ENCODE measurements at places on chromosomes 6 and 20. TPM values are rescaled to one million over a fixed set of nuclear protein-coding genes. Genes with fewer than 3 reads are reported as not detected.

MAP1LC3A gene
- 16.6 TPM for total RNA-seq

ZNF165 gene
- total RNA-seq = 0.39 TPM

PI16 gene
- total RNA-seq = not detected

MAFB gene
- total RNA-seq = 8.0 TPM

NFATC2 gene
- 2.7 TPM for total RNA-seq

MOG gene
- total RNA-seq = not detected

LPA gene
- total RNA-seq = not detected

IRF4 gene
- under 0.01 TPM for total RNA-seq

KIF6 gene
- total RNA-seq = 0.13 TPM

NMBR gene
- not detected for total RNA-seq

RAD21L1 gene
- total RNA-seq = not detected

GJA1 gene
- 1,357 TPM for total RNA-seq

SYCP2L gene
- not detected for total RNA-seq

FRK gene
- 0.13 TPM for total RNA-seq

TPD52L1 gene
- 0.90 TPM for total RNA-seq

LAMA4 gene
- 497 TPM for total RNA-seq

GPSM3 gene
- total RNA-seq = 6.9 TPM

SLC16A10 gene
- total RNA-seq = under 0.01 TPM

PDYN gene
- total RNA-seq = not detected

SPATA25 gene
- total RNA-seq = 0.51 TPM

SAPCD1 gene
- 2.0 TPM for total RNA-seq

SNAI1 gene
- 1.0 TPM for total RNA-seq

SIRPB1 gene
- total RNA-seq = 1.3 TPM

GRCh38 chr6:142695016-142695415 is 250.0 kb downstream of the HIVEP2 start:
- DNase-seq = no peak

GRCh38 chr6:40760887-40761286 is 173.7 kb upstream of the LRFN2 start:
- DNase-seq = no peak

GRCh38 chr20:56417402-56417801 is 5.3 kb downstream of the CASS4 start:
- no peak for DNase-seq

- DNase-seq = peak; percentile 33
Measured at GRCh38 chr6:156687789-156688619, 89.2 kb upstream of the ARID1B start.

- no peak for DNase-seq
Measured at GRCh38 chr6:159224452-159224851, 55.3 kb downstream of the FNDC1 start.

GRCh38 chr6:52724406-52725121 is 38.7 kb downstream of the GSTA2 start:
- peak; percentile 55 for DNase-seq

DNA sequence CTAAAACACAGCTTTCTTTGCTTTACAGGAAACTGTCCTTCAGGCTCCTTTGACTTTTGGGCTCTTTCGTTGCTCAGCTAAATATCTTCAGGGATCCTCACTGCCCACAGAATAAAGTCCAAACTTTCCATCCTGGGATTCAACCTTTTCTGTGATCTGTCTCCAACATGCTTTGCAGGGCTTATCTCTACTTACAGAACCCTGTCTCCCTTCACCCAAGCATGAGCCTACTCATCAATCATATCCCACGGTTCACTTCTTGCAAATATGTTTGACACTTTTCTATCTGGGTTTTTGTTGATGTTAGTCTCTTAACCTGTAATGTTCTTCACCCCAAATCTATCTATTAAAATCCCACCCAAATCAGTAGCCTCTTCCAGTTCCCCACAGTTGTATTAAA is 327.3 kb upstream of the RNF24 start:
- no peak for DNase-seq

GRCh38 chr20:50855498-50856474 is 60.9 kb downstream of the BCAS4 start:
- no peak for DNase-seq

GRCh38 chr20:45945678-45946148 is 11.2 kb downstream of the PCIF1 start:
- no peak for DNase-seq

- no peak for DNase-seq
Measured at GRCh38 chr6:124984668-124985338, 22.6 kb downstream of the RNF217 start.

DNA sequence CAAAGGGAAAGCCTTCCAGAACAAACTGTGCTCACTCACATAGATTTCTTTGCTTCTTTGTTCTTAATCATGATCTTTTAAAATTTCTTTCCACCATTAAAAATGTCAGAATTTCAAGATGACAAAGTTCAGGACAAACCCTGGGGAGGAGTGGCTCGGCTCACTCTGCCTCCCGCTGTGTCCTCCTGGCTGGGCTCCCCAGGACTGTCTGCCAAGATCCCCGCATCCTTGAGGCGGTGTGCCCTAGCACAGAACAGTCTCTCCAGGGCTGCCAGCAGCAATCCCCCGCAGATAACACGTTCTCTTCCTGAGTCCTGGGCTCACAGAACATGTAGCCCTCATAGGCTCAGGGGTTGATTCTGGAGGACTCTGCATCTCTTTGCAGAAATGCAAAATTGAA is 98.4 kb upstream of the KCNG1 start:
- DNase-seq = no peak

DNA sequence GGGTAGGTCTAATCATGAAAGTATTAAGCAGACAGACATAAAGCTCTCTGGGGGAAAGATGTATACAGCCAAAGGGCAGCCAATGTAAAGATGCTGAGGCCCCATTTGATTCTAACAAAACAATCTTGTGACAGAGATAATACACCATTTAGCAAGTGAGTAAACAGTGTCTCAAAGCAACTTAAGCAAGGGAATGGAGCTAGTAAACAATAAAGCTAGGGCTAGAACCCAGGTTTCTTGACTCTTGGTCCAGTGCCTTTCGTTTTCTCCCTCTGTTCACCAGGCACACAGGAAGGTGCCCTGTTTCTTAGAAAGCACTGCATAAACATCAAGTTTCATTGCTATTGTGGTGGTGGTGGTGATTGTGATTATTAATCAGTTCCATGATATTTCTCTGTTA is 5.1 kb downstream of the ELOVL2 start:
- DNase-seq = no peak

GRCh38 chr6:150846641-150847040 is 18.9 kb upstream of the MTHFD1L start:
- no peak for DNase-seq

GRCh38 chr6:107803957-107804356 is 20.2 kb downstream of the SCML4 start:
- DNase-seq = no peak

GRCh38 chr6:36499918-36500317 is 47.4 kb downstream of the STK38 start:
- DNase-seq = no peak

- no peak for DNase-seq
Measured at GRCh38 chr20:8675896-8676295, 393.0 kb upstream of the PLCB4 start.

- DNase-seq = no peak
Measured at GRCh38 chr20:3613821-3614440, 49.3 kb downstream of the GFRA4 start.

- DNase-seq = peak; percentile 92
Measured at GRCh38 chr20:38799203-38799602, 6.3 kb upstream of the PPP1R16B start.

- DNase-seq = no peak
Measured at GRCh38 chr6:76814496-76815458, 648.5 kb downstream of the HTR1B start.

- no peak for DNase-seq
Measured at GRCh38 chr6:68826501-68826900, 191.4 kb downstream of the ADGRB3 start.

GRCh38 chr20:46400828-46401477 is 5.5 kb downstream of the ELMO2 start:
- peak; percentile 28 for DNase-seq

- DNase-seq = no peak
Measured at GRCh38 chr20:39778847-39779604, 816.9 kb downstream of the DHX35 start.

GRCh38 chr6:134517145-134517658 is 199.3 kb upstream of the SGK1 start:
- peak; percentile 68 for DNase-seq

- peak; percentile 73 for DNase-seq
Measured at GRCh38 chr20:44532981-44533331, 11.1 kb upstream of the SERINC3 start.

DNA sequence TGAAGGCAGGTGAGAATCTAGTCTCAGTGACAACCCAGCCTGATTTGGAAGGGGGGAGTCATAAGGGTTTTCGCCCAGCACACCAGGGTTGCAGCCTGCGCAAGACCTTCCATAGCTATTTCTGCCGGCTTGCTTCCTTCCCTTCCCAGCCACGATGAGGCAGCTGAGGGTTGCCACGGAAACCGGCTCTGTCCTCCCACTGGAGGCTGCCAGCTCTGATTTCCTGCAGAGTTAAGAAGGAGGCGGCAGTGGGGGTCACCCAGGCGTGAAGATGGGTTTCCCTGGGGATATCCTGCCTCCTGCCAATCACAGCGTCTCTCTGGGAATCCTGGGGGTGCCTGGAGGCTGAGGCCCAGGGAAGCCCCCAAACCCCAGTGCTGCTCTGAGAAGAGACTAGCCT is 23.1 kb upstream of the KCNB1 start:
- DNase-seq = peak; percentile 26

GRCh38 chr6:135759831-135760230 is 91.7 kb upstream of the PDE7B start:
- peak; percentile 3 for DNase-seq

GRCh38 chr6:34317882-34318498 is 69.2 kb upstream of the SMIM29 start:
- no peak for DNase-seq

Measured in dermis microvascular lymphatic vessel endothelial cell (primary cell).